ENCODE measurements at places on chromosomes 12 and 14.

GRCh38 chr14:36493761-36494160 is 26.3 kb downstream of the NKX2-1 start:
- H3K36me3 ChIP-seq = no peaks in the 10 kb centered on the region
- no peak for DNase-seq
- no peak overlapping the region for H3K4me3 ChIP-seq
- H3K4me1 ChIP-seq = no peaks in the 10 kb centered on the region
- peaks cover 97% of the 10 kb centered on the region for H3K27me3 ChIP-seq

DNA sequence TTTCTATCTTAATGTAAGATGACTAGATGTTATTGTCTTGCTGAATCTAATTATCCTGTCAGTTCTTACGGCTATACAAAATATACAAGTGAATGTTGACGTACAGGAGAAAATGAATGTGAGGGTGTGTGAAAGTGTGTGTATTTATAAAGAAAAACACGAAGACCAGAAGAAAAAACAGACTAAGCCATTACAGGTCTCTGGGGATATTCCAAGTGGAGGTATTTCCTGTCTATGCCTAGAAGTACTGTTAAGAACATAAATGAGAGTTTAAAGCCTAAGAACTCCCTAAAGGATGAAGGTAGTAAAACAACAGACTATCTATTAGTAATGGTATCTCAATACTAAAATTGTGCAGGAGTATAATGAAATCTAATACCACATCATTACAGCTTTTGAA is 7.6 kb downstream of the MDM1 start:
- DNase-seq = no peak
- H3K27me3 ChIP-seq = no peaks in the 10 kb centered on the region
- no peak overlapping the region for H3K4me3 ChIP-seq
- peaks cover 24% of the 10 kb centered on the region for H3K4me1 ChIP-seq
- no peak overlapping the region for H3K27ac ChIP-seq
- no peaks in the 10 kb centered on the region for H3K36me3 ChIP-seq

DNA sequence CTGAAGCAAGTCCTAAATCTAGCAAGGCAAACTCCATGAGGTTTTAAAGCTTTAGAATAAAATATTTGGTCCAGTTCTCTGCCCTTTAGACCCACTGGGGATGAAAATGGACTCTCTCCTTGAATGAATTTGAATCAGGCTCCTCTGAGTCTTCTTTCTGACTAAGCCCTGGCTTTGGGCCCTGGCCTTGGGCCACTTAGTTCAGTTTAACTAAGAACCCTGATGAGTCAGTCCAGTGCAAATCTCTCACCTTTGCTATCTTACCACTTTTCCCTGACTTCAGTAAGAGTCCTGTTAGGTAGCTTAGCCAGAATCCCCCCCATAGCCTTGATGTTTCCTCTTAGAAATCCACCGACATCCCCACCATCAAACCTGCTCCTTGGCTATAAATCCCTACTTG is 427.5 kb downstream of the SNAPC1 start:
- no peaks in the 10 kb centered on the region for H3K36me3 ChIP-seq
- H3K27me3 ChIP-seq = peaks cover 20% of the 10 kb centered on the region
- H3K27ac ChIP-seq = no peak overlapping the region
- no peak for DNase-seq

DNA sequence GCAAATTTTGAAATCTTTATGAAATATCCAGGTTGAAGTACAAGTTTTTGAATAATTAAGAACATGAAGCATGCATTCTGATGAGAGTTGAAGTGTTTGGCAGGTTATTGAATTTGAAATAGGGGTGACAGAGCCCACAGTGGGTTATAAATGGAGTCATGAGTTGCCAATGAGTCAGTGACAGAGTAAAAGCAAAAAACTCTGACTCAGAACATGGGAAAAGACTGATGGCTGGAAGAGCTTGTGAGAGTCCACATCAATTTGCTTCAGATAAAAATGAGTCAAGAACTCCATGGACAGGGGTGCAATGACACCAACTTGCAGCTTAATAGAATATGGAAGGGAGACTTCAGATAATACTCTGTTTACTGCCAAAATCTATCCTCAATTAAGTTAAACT is 105.3 kb downstream of the SLC6A15 start:
- peaks cover 2% of the 10 kb centered on the region for H3K27me3 ChIP-seq
- no peak overlapping the region for H3K4me3 ChIP-seq
- no peak overlapping the region for H3K27ac ChIP-seq
- no peaks in the 10 kb centered on the region for H3K36me3 ChIP-seq

DNA sequence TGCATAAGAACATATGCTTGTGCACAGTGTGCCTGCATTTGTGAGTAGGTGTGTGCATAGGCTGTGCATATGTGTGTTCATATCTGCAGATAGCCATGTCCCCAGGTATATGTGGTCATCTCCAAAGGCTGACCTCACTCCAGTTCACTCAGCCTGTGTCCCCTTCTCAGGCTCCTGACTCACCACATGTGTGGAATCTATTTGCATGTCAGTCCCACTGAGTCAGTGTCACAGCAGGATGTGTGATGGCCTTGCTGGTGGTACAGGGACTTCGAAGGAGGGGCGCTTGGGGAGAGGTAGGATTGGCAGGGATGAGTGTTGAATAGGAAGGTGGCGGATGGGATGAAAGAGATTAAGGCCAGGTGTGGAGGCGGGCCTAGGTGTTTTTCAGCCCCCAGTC is 35.5 kb downstream of the KRT80 start:
- H3K4me1 ChIP-seq = no peaks in the 10 kb centered on the region
- DNase-seq = no peak
- H3K36me3 ChIP-seq = no peaks in the 10 kb centered on the region

- H3K27ac ChIP-seq = no peak overlapping the region
- H3K36me3 ChIP-seq = peaks cover 40% of the 10 kb centered on the region
- DNase-seq = no peak
- peaks cover 19% of the 10 kb centered on the region for H3K4me1 ChIP-seq
Measured at GRCh38 chr14:33040372-33041140, 101.9 kb downstream of the NPAS3 start.

GRCh38 chr12:3045494-3045893 is 31.7 kb upstream of the TSPAN9 start:
- DNase-seq = no peak
- H3K27ac ChIP-seq = no peak overlapping the region
- H3K4me1 ChIP-seq = peaks cover 16% of the 10 kb centered on the region
- H3K36me3 ChIP-seq = no peaks in the 10 kb centered on the region
- no peaks in the 10 kb centered on the region for H3K27me3 ChIP-seq

GRCh38 chr14:23380197-23380914 is 3.5 kb downstream of the CMTM5 start:
- H3K36me3 ChIP-seq = no peaks in the 10 kb centered on the region
- no peak overlapping the region for H3K4me3 ChIP-seq
- no peak for DNase-seq
- H3K27ac ChIP-seq = no peak overlapping the region

GRCh38 chr14:20866963-20867362 is 24.2 kb upstream of the RNASE3 start:
- peaks cover 5% of the 10 kb centered on the region for H3K4me1 ChIP-seq
- H3K27me3 ChIP-seq = peaks cover 34% of the 10 kb centered on the region

DNA sequence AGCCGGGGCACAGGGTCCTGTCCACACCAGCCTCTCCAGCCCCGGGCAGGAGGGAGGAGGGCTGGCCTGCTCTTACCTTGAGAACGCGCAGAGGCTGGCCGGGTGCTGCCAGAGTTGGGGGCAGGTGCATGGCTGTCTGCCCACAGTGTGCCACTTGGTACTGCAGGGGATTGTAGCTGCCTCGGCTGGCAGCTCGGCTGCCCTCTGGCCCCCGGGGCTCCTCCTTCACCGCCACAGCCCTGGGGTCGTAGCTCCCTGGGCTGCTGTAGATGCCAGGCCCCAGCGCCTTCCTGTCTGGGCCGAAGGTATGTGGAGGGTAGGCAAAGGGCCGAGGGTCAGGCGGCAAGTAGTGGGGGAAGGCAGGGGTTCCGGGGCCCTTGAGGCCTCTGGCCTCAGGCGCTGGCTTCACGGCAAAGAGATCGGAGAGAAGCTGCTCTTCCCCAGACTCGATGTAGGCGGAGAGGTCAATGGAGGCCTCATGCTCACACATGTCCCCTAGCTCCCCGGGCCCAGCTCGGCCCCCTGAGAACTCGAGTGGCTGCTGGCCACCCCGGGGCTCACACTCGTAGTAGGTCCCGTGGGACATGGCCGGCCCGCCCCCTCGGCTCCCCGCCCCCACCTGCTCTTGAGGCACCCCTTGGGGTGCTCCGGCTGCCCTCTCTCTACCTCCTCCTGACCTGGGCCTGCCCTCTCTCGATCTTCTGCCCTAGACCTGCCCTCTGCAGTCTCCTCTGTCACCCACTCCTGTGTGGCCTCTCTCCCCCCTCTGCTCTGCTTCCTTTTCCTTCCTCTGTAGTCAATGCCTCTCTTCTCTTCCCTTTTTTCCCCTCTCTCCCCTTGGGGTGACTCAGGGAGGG is at the start of gene CEBPE:
Gene CEBPE (minus strand): TSS at position 750 of the 857 bp plus-strand sequence. CDS start 164 bp downstream, at position 586.
- H3K4me1 ChIP-seq = peaks cover 26% of the 10 kb centered on the region
- peak within 1 kb of the TSS; percentile 50 for H3K27ac ChIP-seq
- no peaks in the 10 kb centered on the region for H3K36me3 ChIP-seq

DNA sequence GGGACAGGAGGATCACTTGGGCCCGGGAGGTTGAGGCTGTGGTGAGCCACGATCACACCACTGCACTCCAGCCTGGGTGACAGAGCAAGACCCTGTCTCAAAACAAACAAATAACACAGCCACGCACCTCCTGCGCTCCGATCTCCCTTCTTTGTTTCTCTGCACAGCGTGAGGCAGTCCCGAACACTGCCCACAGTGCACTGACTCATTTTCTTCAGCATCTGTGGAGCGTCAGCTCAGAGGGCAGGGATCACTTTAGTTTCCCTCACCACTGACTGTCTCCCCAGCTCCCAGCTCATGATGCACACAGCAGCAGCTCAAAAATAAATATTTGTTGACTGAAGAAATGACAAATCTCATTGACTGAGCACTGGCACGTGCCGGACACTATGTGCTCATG is 883 bp upstream of the MYL2 start:
- no peaks in the 10 kb centered on the region for H3K4me1 ChIP-seq
- H3K27me3 ChIP-seq = peaks cover 44% of the 10 kb centered on the region
- H3K4me3 ChIP-seq = no peak overlapping the region
- no peaks in the 10 kb centered on the region for H3K36me3 ChIP-seq

GRCh38 chr14:104505085-104506074 is 74.2 kb upstream of the C14orf180 start:
- no peaks in the 10 kb centered on the region for H3K27me3 ChIP-seq
- no peak overlapping the region for H3K27ac ChIP-seq
- DNase-seq = no peak
- no peak overlapping the region for H3K4me3 ChIP-seq

DNA sequence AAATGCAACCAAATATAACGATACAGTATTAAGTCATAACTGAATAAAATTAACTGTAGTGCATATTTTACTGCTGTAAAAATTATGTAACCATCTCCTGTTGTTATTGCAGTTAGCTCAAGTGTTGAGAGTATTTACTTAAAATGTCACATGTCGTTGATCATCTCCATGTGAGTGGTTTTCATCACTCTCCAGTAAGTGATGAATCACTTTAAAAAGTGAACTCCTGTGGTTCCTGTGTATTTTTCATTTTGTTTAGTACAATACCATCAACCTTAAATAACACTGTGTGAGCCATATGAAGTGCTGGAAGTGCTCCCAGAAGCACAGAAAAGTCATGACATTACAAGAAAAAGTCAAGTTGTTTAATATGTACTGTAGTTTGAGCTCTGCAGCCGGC is 104.7 kb upstream of the SLCO1B1 start:
- no peak for DNase-seq
- H3K4me1 ChIP-seq = no peaks in the 10 kb centered on the region
- no peaks in the 10 kb centered on the region for H3K27me3 ChIP-seq
- H3K27ac ChIP-seq = no peak overlapping the region

- H3K36me3 ChIP-seq = no peaks in the 10 kb centered on the region
- H3K27me3 ChIP-seq = peaks cover 2% of the 10 kb centered on the region
- H3K4me3 ChIP-seq = no peak overlapping the region
- peaks cover 26% of the 10 kb centered on the region for H3K4me1 ChIP-seq
Measured at GRCh38 chr14:61489932-61490331, 168.6 kb downstream of the PRKCH start.

GRCh38 chr12:92814584-92814983 is 111.8 kb downstream of the PLEKHG7 start:
- H3K4me3 ChIP-seq = no peak overlapping the region
- H3K27me3 ChIP-seq = no peaks in the 10 kb centered on the region
- peaks cover 4% of the 10 kb centered on the region for H3K4me1 ChIP-seq
- H3K27ac ChIP-seq = no peak overlapping the region
- peaks cover 16% of the 10 kb centered on the region for H3K36me3 ChIP-seq

DNA sequence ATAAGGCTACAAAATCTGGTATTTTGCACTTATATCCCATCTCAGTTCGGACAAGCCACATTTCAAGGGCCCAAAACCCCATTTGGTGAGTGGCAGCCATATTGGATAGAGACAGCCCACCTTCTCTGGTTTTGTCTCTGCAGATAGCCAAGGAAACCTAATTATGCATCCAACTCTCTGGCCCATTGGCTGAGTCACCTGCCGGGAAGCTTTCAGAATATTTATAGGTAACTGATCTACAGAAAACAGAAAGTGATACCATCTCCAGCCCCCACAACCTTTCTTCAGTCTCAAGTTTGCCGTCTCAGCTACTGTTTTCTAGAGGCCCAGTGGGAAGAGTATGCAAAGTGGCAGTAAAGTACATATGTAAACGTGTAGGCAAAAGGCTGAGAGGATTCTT is 33.7 kb upstream of the PPP1CC start:
- H3K36me3 ChIP-seq = peaks cover 2% of the 10 kb centered on the region
- H3K4me1 ChIP-seq = peaks cover 7% of the 10 kb centered on the region
- no peak for DNase-seq
- no peak overlapping the region for H3K27ac ChIP-seq
- no peak overlapping the region for H3K4me3 ChIP-seq
- no peaks in the 10 kb centered on the region for H3K27me3 ChIP-seq

- no peak overlapping the region for H3K27ac ChIP-seq
- DNase-seq = no peak
- H3K36me3 ChIP-seq = no peaks in the 10 kb centered on the region
- H3K4me3 ChIP-seq = no peak overlapping the region
Measured at GRCh38 chr14:87878959-87879358, 114.0 kb downstream of the GALC start.

- H3K4me1 ChIP-seq = no peaks in the 10 kb centered on the region
- H3K27me3 ChIP-seq = no peaks in the 10 kb centered on the region
- H3K36me3 ChIP-seq = no peaks in the 10 kb centered on the region
- H3K27ac ChIP-seq = no peak overlapping the region
- H3K4me3 ChIP-seq = no peak overlapping the region
- no peak for DNase-seq
Measured at GRCh38 chr14:35202195-35202594, 79.8 kb downstream of the PRORP start.

DNA sequence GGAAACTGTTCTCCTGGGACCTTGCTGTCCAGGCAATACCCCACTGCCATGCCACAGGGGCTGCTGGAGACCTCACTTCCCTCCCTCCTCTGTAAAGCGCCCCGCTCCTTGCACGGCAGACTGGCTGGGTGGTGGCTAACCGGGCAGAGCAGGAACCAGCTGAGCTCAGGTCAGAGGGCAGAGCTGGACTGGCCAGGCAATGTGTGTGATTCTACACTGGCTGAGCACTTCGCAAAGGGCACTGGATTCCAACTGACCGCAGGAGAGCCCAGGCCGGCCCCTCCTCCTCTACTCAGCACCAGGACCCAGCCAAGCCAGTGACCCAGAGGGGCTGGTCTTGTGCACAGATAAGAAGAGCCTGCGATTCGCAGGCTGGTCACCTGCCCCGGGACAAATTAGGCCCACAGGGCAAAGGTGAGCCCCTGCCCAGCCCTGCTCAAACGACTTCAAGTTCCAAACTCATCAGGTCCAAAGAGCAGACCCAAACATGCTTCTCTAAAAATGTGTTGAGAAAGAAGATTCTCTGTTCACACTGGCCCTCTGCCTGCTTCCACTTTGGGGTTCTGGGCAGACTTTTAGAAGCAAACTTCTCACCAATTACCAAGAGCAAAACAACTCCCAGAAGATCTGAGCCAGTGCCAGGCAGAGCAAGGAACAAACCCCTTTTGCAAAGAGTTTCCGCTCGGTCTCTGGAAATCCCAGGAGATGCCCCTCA is 54.9 kb upstream of the DIO3 start:
- H3K36me3 ChIP-seq = no peaks in the 10 kb centered on the region
- H3K4me3 ChIP-seq = no peak overlapping the region
- no peak overlapping the region for H3K27ac ChIP-seq

All from neural crest cell (in vitro differentiated cells).